ENCODE measurements at places on chromosomes 11 and 22.

GRCh38 chr11:124310721-124311120, 3.0 kb downstream of the OR8D1 start:
- no peak for DNase-seq

GRCh38 chr22:46349681-46350080, 14.2 kb downstream of the TRMU start:
- no peak for DNase-seq

- DNase-seq = no peak
These were observed 7.6 kb upstream of the RBFOX2 start for GRCh38 chr22:36036167-36036624.

- no peak for DNase-seq
These were observed 6.7 kb upstream of the TAGLN start for GRCh38 chr11:117192401-117192875.

- DNase-seq = no peak
These were observed 400.1 kb downstream of the TMEM135 start for GRCh38 chr11:87437844-87438223.

DNA sequence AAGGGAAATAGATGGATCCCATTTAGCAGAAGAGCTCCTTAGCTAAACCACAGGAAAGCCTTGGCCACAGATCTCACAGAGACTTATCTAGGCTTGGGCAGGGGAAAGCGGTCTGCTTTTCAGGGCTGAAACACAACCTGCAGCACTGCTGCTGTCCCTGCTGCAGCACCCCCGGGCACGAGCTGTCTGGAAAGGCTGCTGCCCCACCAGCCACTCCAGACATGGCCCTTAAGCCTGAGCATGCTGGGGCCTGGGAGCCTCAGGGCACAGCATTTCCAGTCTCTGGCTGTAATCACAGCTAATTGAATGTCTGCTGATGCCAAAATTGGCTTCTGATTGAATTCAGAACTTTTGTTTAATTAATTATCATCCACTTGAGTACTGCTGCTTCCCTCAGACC, 115.0 kb downstream of the TMPRSS5 start:
- DNase-seq = no peak

Measured in endodermal cell (in vitro differentiated cells).